ENCODE measurements at places on chromosomes 12 and 14.
A peak's percentile ranks its signal among the peaks of the same experiment; 100 is the strongest.

DNA sequence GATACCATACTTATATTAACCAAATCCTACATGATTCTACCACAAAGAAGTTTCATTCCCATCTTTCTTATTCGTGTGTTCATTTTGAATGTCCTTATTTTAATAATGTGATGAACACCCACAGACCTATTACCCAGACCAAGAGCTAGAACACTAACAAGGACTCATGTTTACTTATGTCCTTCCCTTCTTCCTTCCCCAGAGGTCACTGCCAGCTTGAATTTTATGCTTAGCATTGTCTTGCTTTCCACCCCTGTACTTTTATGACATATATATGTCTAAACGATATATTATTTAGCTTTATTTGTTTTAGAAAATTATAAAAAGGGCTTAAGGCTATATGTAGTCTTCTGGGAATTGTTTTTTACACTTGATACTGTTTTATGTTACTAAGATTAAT lies 238.6 kb downstream of the LRIG3 start:
- no peak for DNase-seq

GRCh38 chr12:120121766-120122293 lies 5.3 kb upstream of the RAB35 start:
- DNase-seq = peak; percentile 18

DNA sequence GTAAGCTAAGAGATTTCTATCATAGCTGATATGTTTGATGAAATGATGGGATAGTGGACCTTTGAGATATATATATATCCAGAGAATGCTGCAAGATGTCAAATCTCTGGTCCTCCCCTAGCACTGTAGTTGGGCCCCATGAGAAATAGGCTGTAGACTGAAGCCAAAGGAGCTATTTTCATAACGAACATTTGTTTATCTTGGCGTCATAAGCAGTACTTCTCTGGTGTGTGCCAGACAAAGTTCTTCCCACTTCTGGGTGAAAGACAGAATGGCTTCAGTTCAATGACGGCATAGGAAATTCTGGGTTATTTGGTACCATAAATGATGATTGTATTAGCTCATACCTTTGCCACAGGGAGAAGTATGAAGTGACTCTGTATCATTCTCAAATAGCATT lies 534.3 kb downstream of the SOX5 start:
- DNase-seq = no peak

DNA sequence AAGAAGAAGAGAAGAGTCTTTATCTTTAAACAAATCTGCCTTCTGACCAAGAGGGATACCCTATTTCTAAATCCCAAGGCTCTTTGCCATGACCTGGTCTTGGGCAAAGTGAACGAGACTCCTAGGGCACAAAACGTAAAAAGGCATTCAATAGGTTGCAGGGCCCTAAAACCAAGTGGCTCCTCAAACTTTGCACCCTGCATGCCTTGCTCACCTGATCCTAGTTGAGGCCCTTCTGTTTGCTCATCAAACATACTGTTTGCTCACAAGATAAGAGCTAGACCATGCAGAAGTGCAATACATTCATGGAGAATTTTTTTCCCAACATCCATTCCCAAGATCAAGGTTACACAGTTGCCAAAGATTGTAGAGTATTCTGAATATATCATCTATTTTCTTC lies 7.9 kb upstream of the PRH1 start:
- DNase-seq = no peak

- no peak for DNase-seq
These were observed 29.3 kb downstream of the DUSP16 start for GRCh38 chr12:12533238-12533829.

DNA sequence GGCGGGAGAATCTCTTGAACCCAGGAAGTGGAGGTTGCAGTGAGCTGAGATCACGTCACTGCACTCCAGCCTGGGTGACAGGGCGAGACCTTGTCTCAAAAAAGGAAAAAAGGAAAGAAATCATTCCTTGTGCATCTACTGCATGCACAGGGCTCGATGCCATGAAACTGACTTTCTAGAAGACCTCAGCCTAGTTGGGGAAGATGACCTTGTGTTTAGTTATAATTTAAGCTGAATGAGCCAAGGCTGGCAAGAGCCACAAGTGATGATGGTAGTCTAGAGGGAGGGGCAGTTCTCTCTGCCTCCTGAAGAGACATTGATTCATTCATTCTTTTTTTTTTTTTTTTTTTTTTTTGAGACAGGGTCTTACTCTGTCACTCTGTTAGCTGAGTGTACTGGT lies 24.2 kb downstream of the ACACB start:
- DNase-seq = no peak

- no peak for DNase-seq
These were observed 214.4 kb downstream of the FOXN3 start for GRCh38 chr14:89202413-89203190.

DNA sequence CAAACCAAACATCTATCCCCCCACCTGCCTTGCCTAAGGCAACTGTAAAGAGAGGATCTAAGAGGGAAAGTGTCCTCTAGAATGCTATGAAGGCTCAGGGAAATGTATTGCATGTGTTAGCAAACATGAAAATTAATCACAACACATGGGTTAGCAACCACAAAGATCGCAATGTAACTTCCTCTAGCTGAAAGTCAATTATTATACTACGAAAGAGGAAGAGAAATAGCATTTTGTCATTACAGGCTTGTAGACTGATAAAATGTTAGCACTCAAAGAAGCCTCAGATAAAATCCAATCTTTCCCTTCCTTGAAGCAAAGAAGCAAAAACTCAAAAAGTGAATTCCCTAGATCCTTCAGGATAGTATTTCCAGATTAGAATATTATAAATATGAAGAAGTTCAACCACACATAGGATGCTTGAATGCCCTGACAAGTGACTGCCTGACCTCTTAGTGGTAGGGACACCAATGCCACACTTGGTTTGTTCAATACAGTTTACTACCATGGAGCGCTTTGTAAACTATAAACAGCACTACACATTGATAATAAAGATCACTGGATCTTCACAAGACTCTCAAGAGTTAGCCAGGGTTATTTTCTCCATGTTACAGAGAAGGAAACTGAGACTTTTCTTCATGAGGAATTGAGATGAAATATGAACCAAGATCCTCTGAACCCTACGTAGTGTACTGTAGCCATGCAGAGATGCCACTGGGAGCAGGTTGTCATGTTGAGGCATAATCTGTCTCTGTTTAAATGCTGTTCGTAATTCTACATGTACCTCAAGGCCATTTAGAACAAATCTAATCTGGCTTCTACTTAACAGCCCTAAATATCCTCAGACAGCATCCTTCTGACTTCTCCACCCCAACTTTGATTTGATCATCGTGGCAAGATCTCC lies 100.7 kb downstream of the ITPR2 start:
- DNase-seq = no peak

GRCh38 chr14:51516706-51517395 lies 134.9 kb upstream of the FRMD6 start:
- DNase-seq = no peak

DNA sequence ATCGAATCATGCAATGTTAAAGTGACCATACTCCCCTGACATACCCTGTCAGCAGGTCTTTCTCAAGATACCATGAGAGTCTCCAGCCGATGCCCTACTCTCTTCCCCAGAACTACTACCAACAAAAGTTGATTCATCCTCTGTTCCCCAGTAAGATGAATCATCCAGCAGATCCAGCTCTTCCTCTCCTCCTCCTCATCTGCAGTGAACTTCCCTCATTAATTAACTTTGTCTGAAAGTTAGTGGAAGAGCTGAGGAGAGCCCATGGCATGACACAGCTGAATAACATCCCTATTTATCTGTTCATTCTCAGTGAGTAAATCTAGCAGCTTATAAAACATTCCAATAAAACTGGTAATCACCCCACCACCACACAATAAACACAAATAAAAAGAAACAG lies 213.4 kb downstream of the EGLN3 start:
- no peak for DNase-seq

- DNase-seq = no peak
These were observed 20.5 kb upstream of the CLMN start for GRCh38 chr14:95340201-95340697.

- no peak for DNase-seq
These were observed 36.3 kb upstream of the PLXNC1 start for GRCh38 chr12:94112121-94112520.

DNA sequence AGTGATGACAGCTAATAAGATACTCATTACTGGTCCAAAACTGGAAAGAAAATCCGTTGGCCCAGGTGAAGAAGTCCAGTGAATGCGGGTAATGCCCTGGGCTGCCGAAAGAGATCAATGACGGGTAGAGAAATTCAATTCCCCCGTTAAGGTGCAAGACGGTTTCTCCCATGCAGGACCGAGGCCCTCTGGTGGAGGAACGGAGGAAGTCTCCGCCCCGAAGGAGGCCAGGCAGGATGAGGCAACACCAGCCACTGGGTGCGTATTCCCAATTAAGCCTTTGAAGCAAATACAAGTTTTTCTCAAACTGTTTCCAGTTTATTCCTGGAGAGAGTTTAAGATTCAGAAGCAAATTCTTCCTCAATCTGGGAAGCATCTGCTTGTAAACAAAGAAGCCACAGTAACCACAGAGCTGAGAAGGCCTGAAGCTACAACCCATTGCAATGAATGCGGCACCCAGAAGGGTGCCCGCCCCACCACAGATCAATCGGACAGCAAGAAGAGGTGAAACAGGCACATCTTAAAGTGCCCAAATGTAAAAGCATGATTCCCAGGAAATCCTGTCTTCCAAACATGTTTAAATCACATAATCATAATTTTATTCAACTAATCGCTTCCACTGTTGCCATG lies 118.5 kb downstream of the TTC7B start:
- DNase-seq = peak; percentile 74

DNA sequence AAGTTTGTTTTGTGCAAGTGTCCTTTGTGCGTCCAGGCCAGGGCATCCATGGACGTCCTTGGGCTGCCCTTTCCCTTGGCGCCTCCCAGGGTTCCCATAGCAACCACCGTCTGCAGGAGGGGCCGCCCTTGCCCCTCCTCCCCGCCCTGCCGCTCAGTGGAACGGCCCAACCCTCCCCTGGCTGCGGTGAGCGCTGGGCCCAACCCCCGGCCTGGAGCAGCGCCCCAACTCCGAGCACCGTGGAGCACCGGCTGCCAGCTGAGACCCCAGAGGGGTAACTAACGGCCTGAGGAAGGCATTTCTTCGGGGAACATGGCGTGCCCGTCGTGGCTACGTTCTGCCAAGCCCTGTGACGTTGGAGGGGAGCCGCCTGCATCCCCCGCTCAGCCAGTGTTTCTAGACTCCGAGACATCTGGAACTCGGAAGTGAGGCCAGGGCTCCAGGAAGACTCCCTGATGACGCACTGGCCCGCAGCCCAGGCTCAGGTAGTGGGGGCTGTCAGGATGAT lies 5.3 kb upstream of the ACACB start:
- peak; percentile 62 for DNase-seq

DNA sequence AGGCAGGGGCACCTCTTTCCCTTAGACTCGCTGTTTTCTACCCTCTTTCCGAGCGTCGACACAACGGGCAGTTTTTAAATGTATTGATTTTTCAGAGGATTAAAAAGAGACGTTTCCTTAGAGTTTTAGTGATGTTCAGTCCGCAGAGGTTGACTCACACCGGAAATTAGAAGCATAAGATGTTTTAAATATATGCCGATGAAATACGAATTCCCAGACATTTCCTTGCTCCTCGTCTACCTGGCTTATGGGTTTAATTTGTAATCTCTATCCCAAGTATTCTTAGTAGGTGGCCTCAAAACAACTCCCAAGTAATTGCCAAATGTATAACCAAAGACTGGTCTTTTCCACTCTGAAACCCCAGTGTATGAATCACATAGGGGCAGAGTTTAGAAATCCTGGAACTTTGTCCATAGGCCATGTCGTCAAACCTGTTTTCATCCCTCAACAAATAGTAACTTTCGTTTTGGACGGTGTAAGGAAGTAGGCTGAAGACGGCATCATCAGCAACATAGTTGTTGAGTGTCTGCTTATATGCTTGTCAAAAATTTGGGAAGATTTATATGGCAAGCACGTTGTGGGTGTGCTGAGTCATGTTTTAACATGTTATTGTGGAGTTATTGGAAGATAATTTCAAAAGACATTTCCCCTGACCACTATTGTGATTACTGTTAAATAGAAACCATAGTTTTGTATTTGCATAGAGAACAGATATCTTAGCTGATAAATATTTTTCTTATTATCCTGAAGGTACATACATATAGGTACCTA lies 824 bp downstream of the TBK1 start:
- DNase-seq = no peak

- DNase-seq = no peak
These were observed 742.8 kb upstream of the TBX3 start for GRCh38 chr12:115426732-115427131.

DNA sequence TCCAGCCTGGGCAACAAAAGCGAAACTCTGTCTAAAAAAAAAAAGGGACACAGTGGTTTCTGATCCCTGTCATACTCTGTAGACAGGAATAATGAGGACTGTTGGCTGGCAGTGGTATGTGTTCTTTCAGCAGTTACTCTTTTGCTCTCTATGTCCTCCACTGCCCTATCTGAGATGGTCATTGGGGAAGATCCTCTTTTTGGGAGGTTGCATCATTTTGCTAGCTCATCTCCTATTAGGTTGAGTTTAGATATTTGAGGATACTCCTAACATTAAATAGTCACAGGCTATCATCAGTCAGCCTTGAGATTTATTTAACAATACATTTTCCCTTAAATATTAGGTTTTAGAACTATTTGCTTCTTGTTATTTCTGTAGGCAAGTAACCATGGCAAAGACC lies 5.9 kb upstream of the CCDC91 start:
- DNase-seq = no peak
